Memory B cell (primary cell): ENCODE measurements at places on chromosomes 4 and X.

- no peak for DNase-seq
These were observed 272.0 kb upstream of the HAND2 start for GRCh38 chr4:173801876-173802661.

GRCh38 chr4:159023741-159024140 is 79.1 kb upstream of the RAPGEF2 start:
- no peak for DNase-seq

DNA sequence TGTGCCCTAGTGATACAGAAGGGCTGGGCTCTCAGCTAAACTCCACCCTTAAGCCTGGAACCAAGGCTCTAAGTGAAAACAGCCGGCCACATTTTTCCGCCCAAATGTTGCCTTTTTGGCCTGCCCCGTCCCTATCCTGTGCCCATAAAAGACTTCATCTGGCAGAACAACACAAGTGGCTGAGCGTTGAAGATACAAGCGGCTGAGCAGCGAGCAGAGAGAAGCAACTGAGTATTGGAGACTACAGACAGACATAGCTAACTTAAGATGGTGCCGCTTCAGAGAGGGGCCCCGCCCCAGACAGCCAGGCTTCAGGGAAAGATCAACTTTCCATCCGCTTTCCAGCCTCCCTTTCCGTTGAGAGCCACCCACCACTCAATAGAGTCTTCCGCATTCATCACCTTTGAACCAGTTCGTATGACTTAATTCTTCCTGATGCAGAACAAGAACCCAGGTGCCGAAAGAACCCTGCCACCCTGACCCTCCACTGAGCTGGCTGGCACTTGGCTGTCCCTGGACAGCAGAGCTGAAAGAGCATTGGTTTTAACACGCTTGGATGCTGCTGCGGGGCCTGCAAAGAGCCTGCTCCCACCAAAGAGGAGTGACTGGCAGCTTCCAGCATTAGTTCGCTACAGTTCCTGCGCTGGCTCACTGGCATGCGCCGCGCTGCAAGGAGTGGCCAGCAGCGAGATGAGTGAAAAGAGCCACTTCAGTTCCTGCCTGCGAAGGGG is 853.2 kb upstream of the INTU start:
- no peak for DNase-seq

GRCh38 chrX:13932416-13932815 is 97.3 kb downstream of the GEMIN8 start:
- no peak for DNase-seq

DNA sequence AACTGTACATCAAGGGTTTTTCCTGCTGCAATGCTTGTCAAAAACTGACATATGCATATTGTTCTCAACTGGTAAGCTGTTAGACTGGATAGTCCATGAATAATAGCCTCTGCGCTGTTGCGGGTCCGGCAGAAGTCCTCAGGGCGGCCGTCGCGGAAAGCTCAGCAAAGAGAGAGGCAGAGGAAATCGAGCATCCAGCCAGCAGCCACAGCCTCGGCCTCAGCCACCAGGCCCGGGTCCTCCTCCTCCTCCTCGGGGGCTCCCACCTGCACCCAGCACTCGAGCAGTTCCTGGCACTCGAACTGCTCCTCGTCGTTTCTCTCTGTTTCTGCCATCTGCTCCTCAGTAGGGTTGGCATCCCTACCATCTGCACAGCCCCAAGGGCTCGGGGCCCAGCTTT is 53.7 kb downstream of the UPRT start:
- DNase-seq = no peak
